ENCODE measurements at places on chromosomes 7 and 10.

GRCh38 chr10:79195091-79195923, 126.5 kb downstream of the ZMIZ1 start:
- DNase-seq = peak; percentile 94

DNA sequence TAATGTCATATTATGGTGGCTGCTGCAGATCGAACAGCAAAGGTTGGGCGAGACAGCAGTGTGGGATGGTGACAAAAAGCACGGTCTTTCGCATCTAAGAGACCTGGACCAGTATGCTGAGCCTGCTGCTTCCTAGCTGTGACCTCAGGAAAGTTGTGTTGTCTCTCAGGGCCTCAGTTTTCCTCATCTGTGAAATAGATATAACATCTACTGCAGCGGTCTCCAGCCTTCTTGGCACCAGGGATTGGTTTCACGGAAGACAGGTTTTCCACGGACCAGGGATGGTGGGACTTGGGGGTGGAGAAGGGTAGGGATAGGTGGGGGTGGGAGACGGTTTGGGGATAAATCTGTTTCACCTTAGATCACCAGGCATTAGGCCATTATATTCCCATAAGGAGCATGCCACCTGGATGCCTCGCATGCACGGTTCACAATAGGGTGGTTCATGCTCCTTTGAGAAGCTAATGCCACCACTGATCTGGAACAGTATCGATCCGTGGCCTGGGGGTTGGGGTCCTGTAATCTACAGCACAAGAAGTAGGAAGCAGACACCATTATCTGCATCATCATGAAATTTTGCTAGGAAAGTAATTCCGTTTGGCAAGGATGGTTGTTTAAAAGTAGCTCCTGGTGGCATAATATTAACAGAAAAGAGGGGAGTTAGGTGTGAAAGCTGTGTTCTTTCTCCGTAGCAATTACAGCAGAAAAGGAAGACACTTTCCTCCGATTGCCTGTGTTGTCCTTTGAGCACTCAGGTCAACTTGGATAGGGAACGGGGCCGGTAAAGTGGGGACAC, 10.8 kb downstream of the KLF6 start:
- DNase-seq = no peak

GRCh38 chr10:6128591-6129251, 39.9 kb downstream of the RBM17 start:
- DNase-seq = peak; percentile 59

- DNase-seq = no peak
Measured at GRCh38 chr7:72234086-72234485, 178.1 kb downstream of the CALN1 start.

GRCh38 chr7:100745184-100745583, 11.8 kb downstream of the ZAN start:
- DNase-seq = peak; percentile 73

DNA sequence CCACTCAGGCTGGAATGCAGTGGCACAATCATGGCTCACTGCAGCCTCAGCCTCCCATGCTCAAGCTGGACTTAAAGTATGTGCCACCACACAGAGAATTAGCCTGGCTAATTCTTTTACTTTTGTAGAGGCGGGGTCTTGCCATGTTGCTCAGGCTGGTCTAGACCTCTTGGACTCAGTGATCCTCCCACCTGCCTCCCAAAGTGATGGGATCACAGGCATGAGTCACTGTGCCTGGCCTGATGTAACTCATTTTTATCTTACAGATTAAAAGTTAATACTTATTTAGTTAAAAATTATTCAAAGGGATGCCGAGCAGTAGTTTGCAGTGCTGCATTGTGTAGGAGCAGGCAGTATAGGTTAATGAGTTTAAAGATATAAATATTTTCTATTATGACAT, 12.6 kb upstream of the PLXDC2 start:
- DNase-seq = no peak

- DNase-seq = no peak
Measured at GRCh38 chr10:94762393-94762792, at the start of gene CYP2C19. Gene CYP2C19, plus strand, starts transcription at chr10:94762681. Its CDS starts 25 bp downstream, at chr10:94762706.

DNA sequence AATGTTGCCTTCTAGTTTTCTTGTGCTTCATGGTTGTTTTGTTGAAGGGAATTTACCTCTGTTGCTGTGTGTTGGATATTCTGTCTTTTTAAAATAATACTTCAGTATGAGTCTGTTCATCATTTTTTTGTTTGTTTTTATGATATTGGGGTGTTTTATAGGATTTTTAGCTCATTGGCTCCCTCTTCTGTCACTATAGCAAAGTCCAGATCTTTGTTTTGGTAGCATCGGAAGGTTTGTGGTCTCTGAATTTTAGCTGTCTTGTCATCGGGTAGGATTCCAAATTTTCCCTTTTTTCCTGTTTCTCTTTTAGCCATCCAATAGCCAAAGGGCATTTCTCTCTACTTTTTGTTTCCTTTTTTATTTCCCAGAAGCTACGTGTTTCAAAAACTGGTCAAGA, 91.4 kb downstream of the EXOC4 start:
- no peak for DNase-seq

DNA sequence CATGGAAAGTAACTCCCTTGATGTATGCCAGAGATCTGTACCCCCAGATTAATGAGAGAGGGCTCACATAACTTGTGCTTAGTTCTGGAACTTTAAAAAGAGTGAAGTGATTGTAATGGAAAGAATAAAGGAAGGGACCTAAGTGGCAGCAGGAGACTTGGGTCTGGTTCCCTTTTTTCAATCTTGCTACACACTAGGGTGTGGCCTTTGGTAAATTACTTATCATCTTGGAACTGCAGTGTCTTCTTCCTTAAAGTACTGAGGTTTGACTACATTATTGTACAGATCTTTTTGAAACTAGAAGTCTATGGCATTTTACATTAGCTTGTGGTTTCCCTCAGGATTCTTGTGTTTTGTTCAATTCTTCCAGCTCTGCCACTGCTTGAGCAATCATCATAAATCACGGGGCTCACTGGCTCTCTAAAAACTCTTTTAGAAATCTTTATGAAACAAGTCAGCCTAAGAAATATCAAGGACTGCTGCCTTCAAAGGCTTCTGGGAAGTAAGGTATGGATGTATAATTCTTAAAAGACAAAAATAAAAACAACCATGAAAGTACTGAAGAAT, 22.5 kb upstream of the CHRM2 start:
- no peak for DNase-seq

DNA sequence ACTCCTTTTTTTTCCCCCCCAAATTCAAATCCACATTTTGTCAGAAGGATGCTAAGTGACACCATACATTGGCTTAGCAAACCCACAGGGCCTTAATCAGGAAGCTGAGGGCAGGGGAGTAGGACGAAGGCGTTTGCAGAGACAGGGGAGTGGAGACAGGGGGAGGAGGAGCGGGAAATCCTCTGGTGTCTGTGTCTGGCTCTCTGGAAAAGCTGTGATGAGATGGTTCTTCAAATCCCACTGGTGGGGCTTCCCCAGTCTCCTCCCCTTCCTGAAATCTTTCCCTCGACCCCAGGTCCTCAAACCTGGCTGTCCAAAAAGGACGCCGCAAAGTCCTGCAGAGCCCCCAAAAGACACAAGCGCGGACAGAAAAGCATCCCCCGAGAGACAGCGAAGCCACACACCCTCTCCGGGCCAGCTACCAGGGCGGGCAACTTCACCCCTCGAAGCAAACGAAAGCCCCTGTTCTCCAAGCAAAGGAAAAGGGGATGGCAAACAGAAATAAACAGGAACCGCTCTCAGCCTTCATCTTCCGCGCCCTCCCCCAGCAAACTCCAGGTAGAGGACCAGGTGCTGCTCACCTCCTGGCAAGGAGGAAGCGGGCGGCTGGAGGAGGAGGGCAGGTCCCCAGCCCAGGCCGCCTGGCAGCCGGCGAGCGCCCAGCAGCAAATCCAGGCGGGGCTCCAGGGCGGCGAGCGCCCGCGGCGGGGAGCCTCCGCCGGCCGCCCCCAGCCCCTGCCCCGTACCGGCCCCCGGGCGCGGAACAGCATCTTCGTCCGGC, 520 bp downstream of the ELAPOR2 start:
- DNase-seq = no peak

- no peak for DNase-seq
Measured at GRCh38 chr10:98388101-98388655, 26.8 kb downstream of the PYROXD2 start.

GRCh38 chr10:3395458-3395861, 222.9 kb upstream of the PITRM1 start:
- no peak for DNase-seq

DNA sequence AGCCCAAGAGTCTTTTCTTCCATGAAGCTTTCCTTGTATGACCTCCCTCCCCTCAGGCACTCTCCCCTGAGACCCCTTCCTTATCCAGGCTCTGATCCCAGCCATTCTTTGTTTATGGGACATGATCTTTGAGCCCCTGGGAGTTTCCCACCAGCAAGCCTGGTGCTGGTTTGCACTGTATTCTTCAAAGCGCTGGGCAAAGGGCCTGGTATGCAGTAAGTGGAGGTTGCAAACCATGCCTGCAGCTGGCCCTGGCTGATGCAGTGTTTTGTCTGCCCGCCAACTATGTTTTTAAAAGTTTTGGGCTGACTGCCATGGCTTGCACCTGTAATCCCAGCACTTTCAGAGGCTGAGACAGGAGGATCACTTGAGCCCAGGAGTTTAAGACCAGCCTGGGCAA, 6.8 kb upstream of the NODAL start:
- no peak for DNase-seq

- no peak for DNase-seq
Measured at GRCh38 chr10:78301891-78302738, 268.5 kb downstream of the RPS24 start.

GRCh38 chr7:101450064-101450463, 87.4 kb downstream of the COL26A1 start:
- no peak for DNase-seq

- DNase-seq = peak; percentile 17
Measured at GRCh38 chr10:132994811-132995210, 52.4 kb upstream of the CFAP46 start.

GRCh38 chr10:83108565-83109333, 1030.6 kb upstream of the GHITM start:
- DNase-seq = no peak

GRCh38 chr7:42469341-42469740, 232.3 kb upstream of the GLI3 start:
- DNase-seq = no peak

DNA sequence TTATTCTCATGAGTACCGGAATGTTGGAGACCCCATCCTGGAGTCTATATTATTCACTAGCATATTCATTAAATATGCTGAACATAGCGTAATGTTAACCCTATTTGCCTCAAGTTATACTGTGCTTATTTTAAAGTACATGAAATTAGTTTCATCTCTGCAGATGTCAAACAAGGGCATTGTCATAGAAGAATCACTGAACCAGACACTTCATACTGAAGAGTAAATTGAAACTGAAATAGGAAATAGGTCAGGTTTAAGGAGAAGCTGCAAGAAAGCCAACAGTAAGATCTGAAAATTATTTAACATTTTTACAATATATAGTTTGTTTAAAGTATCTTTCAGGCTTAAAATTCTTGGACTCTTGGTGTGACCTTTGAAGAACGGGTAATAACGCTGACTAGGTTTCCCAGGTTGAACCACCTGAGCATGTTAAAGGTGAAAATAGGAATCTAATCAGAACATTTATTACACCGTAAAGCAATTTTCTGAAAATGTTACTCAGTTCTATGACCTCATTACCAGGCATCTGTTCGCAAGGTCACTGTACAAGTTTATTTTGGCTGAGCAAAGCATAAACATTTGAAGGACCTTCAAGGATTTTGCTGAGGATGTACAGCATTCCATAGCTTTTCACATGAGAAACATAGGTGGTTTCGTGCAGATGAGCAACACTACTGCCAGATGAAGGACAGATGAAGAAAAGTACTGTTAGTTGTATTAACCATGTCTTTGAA, 82.7 kb downstream of the REEP3 start:
- no peak for DNase-seq

GRCh38 chr7:24110056-24110455, 173.9 kb upstream of the NPY start:
- DNase-seq = no peak

DNA sequence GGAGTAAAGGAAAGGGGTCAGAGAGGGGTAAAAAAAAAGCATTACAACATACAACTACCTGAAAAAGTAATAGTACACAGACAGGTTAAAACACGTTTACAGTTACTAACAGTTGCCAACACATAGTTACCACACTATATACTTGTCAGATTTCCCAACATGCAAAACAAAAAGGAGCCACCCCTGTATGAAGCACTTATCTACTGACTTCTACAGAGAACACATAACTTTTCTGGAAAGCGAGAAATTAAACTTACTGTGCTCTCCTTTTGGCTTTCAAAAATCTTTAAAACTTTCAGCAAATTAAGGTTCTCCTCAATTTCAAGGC, 2.1 kb downstream of the ABI1 start:
- no peak for DNase-seq

- DNase-seq = peak; percentile 81
Measured at GRCh38 chr10:73910764-73911552, at the start of gene PLAU. Gene PLAU, plus strand, starts transcription at chr10:73911132. Its CDS starts 424 bp downstream, at chr10:73911556.

DNA sequence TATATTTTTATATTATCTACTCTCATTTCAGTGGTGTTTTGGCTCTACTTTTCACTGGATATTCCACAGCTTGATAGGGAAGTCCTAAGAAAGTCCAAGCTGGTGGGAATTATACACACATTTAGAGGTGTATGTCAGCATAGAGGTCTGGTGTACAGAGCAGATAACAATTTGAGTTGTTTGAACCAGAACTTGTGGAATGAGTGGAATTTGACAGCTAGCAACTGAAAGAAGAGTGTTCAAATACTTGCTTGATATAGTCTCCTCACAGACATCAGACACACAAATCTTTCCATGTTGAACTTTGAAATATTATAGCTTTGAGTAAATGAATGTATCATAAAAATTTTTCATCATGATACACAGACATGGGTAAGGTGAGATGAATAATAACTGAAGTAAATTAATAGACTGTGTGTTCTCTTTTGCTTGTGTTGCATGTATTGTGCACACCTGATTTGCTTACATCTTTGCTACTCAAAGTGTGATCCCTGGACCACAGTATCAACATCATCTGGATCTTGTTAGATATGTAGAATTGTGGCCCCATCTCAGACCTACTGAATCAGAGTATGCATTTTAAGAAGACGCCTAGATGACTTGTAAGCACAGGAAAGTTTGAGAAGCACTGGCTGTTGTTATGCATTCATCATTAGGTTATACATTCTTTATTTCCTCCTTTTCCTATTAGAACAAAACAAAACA, 91.5 kb downstream of the ABCA13 start:
- DNase-seq = no peak

GRCh38 chr10:114683593-114683992, 25.5 kb upstream of the ABLIM1 start:
- DNase-seq = peak; percentile 50

DNA sequence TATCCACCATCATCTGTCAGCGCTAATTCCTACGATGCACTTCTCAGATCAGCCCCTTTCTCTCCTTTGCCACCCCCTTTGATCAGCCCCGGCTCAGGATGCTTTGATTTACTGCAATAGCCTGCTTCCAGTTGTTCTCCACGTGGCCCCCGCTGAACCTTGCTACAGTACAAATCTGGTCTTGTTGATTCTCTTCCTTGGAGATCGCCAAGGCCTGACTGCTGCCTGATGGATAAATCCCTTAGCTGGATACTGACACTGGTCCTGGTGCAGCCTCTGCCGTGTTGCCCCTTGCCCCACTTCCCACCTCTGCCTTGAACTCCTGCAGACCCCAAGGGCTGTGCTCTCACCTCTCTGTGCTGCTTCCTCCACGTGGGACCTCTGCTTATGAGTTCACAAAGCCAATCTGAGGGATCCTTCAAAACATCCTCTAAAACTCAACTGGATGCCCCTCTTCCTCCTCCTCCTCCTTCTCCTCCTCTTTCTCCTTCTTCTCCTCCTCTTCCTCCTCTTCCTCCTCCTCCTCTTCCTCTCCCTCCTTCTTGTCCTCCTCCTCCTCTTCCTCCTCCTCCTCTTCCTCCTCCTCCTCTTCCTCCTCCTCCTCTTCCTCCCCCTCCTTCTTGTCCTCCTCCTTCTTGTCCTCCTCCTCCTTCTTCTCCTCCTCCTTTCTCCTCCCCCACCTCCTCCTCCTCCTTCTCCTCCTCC, 15.3 kb downstream of the PLXNA4 start:
- DNase-seq = no peak
